ENCODE measurements at places on chromosomes 13 and 19.
A peak's percentile ranks its signal among the peaks of the same experiment; 100 is the strongest.

DNA sequence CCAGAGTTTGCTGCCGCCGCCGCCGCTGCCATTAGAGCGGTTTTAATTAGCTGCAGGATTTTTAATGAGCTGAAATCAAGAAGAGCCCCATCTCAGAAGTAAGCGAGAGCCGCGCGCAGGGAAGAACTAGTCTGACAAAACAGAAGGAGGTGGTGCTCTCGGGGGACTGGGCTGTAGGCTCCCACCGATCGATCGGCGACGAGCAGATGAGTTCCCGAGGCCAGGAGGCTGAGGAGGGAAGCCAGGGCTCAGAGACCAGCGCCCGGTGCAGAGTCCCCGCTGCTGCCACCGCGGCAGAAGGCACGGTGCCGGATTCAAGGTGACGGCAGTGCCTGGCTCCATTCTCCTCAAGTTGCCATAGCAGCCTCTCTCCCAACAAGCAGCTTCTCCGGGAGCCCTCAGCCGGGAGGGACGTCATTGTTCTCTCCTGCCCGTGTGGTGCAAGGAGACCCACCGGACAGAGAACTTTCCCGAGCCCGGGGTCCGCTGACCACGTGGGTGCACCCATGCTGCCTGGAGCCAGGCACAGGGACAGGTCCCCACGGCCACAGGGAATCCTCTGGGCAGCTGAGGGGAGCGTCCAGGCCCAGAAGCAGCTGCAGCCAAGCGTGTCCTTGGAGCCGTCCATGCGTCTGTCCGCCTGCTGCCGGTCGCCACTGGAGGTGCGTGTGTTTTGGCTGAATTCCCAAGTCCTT, 62.9 kb downstream of the CHST8 start:
- no peaks in the 10 kb centered on the region for H3K4me1 ChIP-seq
- H3K36me3 ChIP-seq, result no peaks in the 10 kb centered on the region
- no peak for DNase-seq
- no peak overlapping the region for H3K27ac ChIP-seq
- peaks cover 1% of the 10 kb centered on the region for H3K27me3 ChIP-seq
- no peak overlapping the region for H3K4me3 ChIP-seq

GRCh38 chr19:47430041-47430802, 10.9 kb upstream of the MEIS3 start:
- H3K36me3 ChIP-seq, result no peaks in the 10 kb centered on the region
- peak overlapping the region; percentile 52 for H3K4me3 ChIP-seq
- H3K27me3 ChIP-seq, result peaks cover 16% of the 10 kb centered on the region

DNA sequence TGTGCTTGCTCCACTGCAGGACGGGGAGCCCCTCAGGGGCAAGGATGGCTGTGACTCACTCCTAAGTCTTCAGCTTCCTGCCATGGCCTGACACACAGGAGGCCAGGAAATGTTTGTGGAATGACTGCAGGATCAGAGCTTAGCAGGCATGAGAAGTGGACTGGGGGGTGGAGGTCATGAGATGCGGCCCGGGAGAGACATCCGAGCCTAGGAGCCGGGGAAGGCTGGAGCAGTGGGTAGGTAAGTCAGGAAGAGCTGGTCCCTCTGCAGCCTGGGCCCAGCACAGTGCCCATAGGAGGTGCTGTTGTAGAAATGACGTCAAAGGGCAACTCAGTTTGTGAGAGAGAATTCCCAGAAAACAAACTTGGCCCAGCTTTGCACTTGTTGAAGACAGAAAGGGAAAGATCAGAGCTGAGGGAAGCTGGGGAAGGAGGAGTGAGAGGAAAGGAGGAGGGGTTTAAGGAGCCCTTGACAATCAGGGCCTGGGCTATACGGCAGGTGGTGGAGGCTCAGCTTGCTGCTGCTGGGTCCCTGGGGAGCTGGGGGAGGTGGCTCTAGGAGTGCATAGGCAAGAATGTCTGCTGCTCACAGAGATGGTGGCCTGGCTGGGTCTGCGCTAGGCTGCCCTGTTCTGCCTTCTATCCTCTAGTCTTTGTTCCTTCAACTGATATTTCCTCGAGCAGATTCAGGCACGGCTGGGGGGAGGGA, 18.5 kb downstream of the POU2F2 start:
- H3K4me3 ChIP-seq, result no peak overlapping the region
- H3K27me3 ChIP-seq, result no peaks in the 10 kb centered on the region
- DNase-seq, result no peak

DNA sequence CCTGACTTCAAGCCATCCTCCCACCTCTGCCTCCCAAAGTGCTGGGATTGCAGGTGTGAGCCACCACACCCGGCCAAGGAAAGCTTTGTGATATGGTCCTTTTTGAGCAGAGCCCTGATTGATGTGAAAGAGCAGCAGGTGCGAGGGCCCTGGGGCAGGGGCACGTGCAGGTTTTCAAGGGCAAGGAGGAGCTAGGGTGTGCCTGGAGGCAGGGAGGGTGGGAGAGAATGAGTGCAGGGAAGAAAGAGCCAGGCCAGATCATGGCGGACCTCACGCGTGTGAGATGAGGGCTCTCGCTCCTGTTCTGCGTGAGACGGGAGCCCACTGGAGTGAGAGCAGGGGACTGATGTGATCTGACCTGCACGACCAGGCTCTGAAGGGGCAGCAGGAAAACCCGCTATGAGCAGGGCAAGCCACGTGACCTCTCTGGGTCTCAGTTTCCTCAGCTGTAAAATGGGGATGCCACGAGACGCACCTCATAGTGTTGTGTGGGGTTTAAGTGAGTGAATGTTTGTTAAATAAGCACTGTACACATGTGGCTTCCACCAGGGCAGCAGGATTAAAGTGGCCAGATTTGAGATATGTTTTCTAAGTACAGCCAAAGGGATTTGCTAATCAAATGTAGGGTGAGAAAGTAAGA, 25.8 kb downstream of the FAAP24 start:
- H3K36me3 ChIP-seq, result peaks cover 3% of the 10 kb centered on the region
- H3K4me3 ChIP-seq, result no peak overlapping the region
- H3K27ac ChIP-seq, result no peak overlapping the region
- H3K27me3 ChIP-seq, result no peaks in the 10 kb centered on the region
- H3K4me1 ChIP-seq, result peaks cover 3% of the 10 kb centered on the region

DNA sequence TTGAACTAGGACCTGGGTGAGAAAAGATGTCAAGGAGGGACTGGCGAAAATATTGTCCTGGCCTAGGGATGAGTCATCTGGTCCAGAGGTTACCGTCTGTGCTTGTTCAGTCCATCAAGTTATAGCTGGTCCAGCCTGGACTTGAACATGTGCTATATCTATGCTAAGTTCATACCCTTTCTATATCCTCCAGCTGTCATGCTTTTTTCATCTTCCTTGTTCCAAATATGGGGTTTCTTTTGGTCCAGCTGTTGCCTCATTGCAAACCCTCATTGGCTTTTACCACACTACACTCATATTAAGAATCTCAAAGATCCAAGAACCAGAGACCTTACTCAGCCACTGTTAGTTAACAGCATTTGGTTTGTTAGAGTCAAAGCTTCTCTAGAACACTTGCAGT, 19.1 kb upstream of the KLF12 start:
- H3K4me1 ChIP-seq, result no peaks in the 10 kb centered on the region
- DNase-seq, result no peak
- H3K27ac ChIP-seq, result no peak overlapping the region
- H3K36me3 ChIP-seq, result peaks cover 4% of the 10 kb centered on the region

DNA sequence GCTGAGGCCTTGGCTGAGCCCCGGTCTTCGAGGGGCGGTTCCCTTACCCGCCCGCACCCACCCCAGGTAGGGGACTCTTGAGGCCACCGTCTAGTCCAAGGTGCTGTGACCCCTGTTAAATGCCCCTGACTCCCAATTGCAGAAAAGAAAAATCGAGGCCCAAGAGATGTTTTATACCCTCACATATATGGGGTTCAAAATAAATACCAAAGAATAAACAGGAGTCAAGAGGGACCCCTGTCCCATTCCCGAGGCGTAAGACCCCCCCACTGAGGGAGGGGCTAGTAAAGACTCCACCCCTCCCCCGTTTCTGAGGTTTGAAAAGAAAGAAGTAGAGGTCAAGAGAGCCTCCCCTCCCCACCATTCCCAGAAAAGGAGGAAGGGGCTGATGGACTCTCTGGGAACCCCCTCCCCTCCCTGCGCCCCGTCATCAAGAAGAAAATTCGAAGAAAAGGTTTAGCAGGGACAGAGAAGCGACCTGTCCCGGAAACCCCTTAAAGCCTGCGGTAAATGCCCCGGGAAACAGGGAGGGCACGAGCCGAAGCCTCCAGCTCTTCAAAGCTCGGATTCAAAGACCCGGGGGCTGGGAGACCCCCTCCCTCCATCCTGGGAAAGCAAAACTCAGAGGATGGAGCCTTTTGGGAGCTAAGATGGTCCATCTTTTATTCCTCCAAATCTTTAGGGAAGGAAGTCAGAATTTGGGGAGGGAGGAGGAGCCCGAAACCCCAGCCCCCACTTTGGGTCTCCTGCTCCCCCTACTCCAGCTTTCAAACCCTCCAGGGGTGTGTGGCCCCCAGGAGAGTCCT, 755 bp upstream of the RAB3A start:
- H3K27me3 ChIP-seq, result peaks cover 5% of the 10 kb centered on the region
- H3K36me3 ChIP-seq, result no peaks in the 10 kb centered on the region
- peaks cover 25% of the 10 kb centered on the region for H3K4me1 ChIP-seq
- peak overlapping the region; percentile 98 for H3K27ac ChIP-seq
- peak; percentile 14 for DNase-seq
- H3K4me3 ChIP-seq, result peak overlapping the region; percentile 96

- H3K27ac ChIP-seq, result no peak overlapping the region
- H3K36me3 ChIP-seq, result no peaks in the 10 kb centered on the region
- peaks cover 17% of the 10 kb centered on the region for H3K27me3 ChIP-seq
- H3K4me3 ChIP-seq, result no peak overlapping the region
- DNase-seq, result no peak
These were observed 20.2 kb upstream of the CEACAM6 start for GRCh38 chr19:41735071-41735600.

DNA sequence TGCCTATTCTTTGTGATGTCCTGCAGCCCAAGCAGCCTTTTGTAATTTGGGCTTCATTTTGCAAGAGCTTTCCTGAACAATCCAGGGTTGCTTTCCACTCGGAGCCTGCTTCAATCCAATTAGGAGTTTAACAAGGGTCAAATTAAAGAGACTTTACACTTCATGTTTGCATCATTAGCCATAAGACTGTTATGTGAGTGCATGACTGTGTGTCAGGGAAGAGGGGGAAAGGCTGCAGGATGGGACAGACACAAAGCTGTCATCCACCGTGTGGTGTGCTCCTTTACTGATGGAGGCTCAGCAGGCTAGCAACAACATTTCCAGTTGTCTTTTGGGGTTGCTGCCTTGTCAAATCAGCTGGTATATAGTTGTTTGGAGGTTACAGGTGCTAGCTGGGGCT, 23.7 kb upstream of the MAB21L1 start:
- H3K4me1 ChIP-seq, result no peaks in the 10 kb centered on the region
- DNase-seq, result no peak
- no peak overlapping the region for H3K4me3 ChIP-seq
- no peak overlapping the region for H3K27ac ChIP-seq

GRCh38 chr19:10516671-10517286, 468 bp downstream of the S1PR5 start:
- peaks cover 30% of the 10 kb centered on the region for H3K36me3 ChIP-seq
- H3K27me3 ChIP-seq, result peaks cover 70% of the 10 kb centered on the region
- peak overlapping the region; percentile 93 for H3K4me3 ChIP-seq
- peak overlapping the region; percentile 98 for H3K27ac ChIP-seq

DNA sequence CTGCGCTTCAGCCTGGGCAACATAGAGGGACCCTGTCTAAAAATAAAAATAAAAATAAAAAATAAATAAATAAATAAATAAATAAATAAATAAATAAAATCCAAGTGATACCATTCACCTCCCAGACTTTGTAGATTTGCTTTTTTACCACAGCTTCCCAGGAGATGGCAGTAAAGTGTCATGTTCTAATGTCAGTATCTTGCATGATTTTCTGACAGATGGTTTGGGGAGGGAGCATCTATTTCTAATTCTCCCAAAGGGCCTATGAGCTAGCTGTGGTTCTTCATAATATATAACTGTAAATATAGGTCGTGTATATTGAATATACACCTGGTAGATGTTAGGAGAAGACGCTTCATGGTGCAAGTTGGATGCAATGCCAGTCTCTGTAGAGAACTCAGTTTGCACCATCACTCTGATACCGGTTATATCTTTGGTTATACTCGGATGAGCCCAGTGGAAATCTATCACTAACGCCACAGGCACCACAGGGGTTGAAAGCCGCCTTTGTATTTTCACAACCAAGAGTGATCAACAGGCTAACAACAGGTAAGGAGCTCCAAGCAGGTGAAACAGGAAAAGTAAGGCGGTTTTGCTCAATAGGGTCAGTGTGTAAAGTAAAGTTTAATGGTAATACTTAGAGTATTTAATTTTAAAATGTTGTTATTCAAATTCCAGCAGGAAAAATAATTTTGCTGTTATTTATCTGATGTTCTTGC, 13.9 kb downstream of the APLP1 start:
- H3K4me1 ChIP-seq, result peaks cover 6% of the 10 kb centered on the region
- peak; percentile 67 for DNase-seq
- H3K27me3 ChIP-seq, result peaks cover 16% of the 10 kb centered on the region
- H3K36me3 ChIP-seq, result no peaks in the 10 kb centered on the region
- H3K4me3 ChIP-seq, result no peak overlapping the region

DNA sequence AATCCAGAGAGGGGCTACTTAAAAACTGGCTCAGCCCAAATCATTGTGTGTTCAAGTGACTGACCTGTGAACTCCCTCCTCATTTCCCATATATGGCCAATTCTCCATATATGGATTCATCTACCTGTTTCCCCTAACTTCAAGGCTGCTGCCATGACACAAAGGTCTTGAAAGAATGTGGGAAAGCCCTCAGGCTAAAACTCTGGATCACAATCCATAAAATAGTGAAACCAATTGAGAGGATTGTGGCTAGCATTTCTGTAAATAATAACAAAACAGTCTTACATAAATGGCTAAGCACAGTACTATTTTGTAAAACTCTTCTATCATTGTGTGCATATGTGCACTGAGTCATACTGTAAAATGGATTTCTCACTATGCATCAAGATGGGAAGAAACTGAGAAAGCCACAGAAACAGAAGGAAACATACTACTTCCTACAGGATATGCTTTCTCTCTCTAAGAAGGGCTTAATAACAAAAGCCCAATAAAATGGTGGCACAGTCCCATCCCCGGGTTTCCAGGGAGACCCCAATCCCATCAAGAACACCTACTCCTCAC, 80.5 kb downstream of the FOXO1 start:
- peaks cover 65% of the 10 kb centered on the region for H3K4me1 ChIP-seq
- no peaks in the 10 kb centered on the region for H3K36me3 ChIP-seq
- H3K27me3 ChIP-seq, result peaks cover 2% of the 10 kb centered on the region
- H3K4me3 ChIP-seq, result no peak overlapping the region

DNA sequence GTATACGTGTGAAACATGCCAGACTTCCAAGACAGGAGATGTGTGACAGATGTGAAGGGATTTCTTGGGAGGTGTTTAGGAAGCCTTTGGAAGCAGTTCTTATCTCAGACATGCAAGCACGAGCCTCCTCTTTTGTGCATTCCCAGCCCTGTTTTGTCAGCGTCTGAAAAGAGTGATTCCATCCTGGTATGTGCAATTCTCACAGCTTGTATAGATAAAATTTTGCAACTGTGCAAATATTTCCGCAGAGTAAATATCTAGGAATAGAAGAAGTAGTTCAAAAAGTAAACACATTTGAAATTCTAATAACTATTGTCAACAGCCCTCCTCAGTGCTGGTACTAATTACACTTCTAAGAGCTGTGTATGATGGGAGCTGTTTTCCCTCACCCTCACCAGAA, 72.3 kb upstream of the C1QTNF9B start:
- no peak overlapping the region for H3K27ac ChIP-seq
- DNase-seq, result no peak
- no peaks in the 10 kb centered on the region for H3K36me3 ChIP-seq
- H3K4me3 ChIP-seq, result no peak overlapping the region

All from immature natural killer cell (primary cell).